ENCODE measurements at places on chromosomes 2 and 18.

- DNase-seq: no peak
These were observed 1.0 kb upstream of the GMPPA start for GRCh38 chr2:219497495-219498279.

DNA sequence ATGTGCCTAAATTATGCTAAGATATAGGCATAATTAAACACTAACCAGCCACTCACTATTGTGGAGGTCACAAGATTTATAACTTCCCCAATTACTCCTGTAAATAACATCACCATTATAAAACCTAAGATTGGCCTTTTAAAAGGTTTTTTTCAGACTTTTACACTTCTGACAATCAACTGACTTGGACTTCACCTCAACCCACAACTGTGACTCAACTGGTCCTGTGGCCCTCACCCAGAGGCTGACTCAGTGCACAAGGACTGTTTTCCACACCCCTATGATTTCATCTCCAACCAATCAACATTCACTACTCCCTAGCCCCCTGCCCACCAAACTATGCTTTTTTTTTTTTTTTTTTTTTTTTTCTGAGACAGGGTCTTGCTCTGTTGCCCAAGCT, 11.6 kb downstream of the TTR start:
- DNase-seq: no peak

GRCh38 chr2:210873631-210874030, 317.2 kb downstream of the CPS1 start:
- DNase-seq: no peak

DNA sequence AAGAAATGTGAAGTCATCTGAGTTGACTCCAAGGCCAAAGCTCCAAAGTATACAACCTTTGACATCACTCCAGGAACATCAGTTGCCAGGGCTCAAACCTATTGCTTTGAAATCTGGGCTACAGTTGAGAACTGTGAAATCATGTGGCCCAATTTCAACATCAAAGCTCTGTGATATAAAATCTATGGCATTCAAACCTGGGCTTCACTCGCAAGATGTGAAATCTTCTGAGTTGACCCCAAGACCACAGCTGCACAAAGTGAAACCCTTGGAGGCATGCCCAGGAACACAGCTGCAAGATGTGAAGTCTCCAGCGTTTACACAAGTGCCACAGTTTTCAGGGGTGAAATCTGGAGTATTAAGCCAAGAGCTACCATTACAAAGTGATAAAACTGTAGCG, 9.4 kb upstream of the ZNF512 start:
- no peak for DNase-seq

- DNase-seq: no peak
These were observed at the start of gene DSG2 for GRCh38 chr18:31497836-31498573. TSS of gene DSG2 (plus strand) at chr18:31498177. CDS start at chr18:31498252, 75 bp downstream.

- no peak for DNase-seq
These were observed 53.1 kb downstream of the SP110 start for GRCh38 chr2:230166557-230167170.

DNA sequence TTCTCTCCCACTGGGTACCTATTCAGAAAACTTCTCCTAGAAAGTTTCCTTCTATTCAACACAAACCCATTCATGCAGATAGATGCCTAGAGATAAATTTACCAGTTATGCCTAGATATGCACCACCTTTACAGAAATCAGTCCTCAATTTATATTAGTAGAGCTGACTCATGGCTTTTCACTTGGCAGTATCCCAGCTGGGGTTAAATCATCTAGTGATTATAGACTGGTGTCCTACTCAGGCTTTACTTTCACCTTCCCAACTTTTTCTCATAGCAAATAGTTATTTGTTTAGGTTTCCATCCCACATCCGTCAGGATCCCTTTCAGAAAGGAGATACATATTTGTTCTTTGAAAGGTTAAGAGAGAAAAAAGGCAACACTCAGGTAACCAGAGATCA, 124.5 kb downstream of the AQP4 start:
- DNase-seq: no peak

DNA sequence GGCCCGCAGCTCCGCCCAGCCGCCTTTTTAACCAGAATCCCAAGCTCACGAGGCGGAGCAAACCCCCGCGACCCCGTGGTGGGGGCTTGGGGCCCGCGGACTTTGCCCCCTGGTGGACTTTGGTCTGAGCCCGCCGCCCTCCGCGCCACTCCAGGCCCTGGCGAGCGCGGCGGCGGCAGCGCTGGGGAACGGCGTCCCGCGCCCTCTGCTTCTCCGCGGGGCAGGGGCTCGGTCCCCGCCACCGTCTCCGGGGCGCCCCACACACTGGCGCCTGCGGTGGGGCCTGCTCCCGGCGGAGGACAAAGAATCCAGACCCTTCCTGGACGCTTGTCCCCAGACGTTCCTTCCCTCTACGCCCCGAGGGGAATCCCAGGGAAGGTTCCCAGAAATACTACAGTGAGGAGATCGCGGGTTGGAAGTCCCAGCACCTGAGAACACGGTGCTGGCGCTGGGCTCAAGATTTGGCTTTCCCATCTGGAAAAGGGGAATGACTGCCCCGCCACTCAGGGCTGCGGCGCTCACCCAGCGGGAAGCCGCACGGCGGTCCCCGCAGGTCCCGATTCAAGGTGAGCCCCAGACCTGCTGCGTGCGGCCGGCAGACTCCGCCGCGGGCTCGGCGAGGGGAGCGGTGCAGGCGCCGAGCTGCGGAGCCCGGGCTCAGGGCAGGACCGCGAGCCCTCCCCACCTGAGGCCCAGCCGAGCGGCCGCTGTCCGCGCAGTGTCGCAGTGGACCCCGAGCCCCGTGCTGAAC, at the start of gene HAAO:
TSS of gene HAAO (minus strand) at position 1 of the 751 bp plus-strand sequence. CDS start 47 bp downstream, outside the sequence.
- DNase-seq: no peak
